Thyroid gland (tissue), 4 donors: ENCODE measurements at places on chromosomes 1 and 21.

- DNase-seq: no peak
Measured at GRCh38 chr1:18419113-18419844, 61.5 kb upstream of the KLHDC7A start.

- no peak for DNase-seq
Measured at GRCh38 chr1:203751051-203751450, 13.9 kb upstream of the LAX1 start.

DNA sequence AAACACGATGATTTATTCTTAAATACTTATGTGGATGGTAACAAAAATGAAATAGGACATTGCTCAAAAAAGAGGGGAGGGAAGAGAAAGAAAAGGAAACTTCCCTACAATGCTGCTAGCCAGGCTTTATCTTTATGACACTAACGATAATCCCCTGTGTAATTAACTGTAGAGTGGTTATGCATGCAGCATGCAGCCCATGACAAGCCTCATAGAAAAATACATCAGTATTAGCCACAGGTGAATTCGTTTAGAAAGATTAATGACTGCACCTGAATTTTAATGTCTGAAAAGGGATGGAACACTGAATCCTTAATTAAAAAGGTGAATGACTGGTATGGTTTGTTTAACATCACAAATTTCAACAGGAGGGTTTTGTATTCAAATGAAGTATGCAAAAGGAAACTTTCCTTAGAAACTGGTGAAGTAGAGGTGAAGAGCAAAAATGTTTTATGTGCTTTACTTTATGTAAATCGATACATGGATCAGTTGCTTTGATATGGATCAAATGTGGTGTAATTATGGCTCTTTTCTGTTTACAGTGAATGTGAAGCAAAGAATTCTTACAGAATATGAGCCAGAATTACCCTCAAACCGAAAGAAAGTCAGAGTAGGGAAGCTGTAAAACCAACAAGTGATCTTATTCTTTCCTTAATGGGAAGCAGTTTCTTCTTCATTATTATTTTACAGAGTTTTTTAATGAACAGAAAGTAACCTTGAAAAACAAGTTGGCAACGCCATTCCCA lies 569.6 kb upstream of the ADGRL2 start:
- no peak for DNase-seq

GRCh38 chr1:156697481-156697880 lies 7.9 kb downstream of the CRABP2 start:
- DNase-seq: peak; percentile 76

DNA sequence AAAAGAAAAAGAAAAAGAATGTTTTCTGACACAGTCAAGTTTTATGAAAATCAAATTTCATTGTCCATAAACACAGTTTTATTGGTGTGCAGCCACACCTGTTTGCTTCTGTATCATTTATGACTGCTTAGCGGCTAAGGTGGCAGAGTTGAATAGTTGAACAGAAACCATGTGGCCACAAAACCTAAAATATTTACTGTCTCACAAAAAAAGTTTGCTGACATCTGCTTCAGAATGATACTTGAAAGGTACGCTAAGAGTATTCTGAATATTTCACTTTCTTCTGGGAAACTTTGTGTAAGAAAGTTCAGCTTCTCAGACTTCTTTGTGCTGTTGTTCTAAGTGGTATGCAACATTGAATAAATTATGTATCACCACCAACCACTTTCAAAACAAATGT lies 6.2 kb downstream of the KCNK1 start:
- no peak for DNase-seq

DNA sequence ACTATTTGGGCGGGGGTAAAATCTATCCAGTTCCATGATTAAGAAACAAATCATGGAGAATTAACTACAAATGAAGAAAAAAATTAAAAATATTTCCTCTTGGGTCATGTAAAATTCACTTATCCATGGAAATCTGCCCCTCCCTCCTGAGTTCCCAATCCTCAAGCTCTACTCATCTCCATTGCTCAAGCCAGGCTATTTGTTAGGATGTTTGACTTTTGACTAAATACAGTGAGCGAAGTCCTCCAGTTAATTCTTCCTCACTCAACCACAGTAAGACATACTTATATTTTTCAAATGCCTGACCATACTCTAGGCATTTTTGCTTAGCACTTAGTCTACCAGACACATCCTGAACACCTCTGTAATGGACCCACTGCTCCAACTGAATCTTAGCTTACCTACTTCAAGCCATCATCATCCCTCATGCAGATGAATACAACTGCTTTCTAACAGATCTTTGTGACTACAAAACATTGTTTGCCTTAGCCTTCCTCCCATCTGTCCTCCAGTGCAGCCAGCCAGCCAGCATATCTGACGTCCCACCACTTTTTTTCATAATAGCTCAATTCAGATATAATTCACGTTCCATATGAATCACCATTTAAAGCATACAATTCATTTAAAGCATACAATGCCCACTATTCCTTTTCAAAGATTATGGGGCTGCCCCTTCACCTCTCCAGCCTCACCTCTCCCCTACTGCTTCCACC lies 154.2 kb downstream of the RERE start:
- no peak for DNase-seq

- no peak for DNase-seq
Measured at GRCh38 chr1:153509036-153509435, 26.8 kb downstream of the S100A6 start.

- peak; percentile 76 for DNase-seq
Measured at GRCh38 chr21:26965907-26966581, 844 bp downstream of the ADAMTS5 start.

GRCh38 chr1:167061073-167061464 lies 29.1 kb downstream of the GPA33 start:
- DNase-seq: no peak

DNA sequence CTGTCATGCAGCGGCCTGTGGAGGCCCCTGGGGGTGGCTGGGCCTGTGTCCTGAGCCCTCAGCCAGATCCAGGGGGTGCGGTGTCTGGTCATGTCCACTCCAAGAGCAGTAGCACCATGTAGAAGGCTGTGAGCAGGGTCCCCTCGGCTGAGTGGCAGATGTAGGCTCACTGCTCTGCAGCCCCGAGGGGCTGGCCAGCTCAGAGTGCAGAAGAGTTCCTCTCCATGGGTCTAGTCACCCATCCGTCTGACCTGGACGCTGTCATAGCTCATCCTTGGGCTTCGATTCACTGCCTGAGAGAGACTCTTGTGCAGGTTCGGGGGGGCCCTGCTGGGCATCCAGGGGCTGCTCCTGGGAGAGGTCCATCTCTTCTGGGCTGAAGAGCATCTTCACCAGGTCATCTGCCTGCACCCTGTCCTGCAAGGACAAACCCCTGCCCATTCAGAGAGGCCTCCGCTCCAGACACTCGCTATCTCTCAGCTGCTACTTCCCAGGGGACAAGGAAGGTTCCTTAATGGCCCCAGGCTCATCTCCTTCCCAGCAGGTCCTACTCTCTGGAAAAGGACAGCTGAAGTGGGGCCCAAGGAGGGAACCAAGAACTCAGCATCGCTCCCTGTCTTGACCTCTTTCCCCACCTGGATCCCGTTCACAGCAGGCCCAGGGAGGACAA lies 6.5 kb upstream of the CLDN19 start:
- DNase-seq: no peak

DNA sequence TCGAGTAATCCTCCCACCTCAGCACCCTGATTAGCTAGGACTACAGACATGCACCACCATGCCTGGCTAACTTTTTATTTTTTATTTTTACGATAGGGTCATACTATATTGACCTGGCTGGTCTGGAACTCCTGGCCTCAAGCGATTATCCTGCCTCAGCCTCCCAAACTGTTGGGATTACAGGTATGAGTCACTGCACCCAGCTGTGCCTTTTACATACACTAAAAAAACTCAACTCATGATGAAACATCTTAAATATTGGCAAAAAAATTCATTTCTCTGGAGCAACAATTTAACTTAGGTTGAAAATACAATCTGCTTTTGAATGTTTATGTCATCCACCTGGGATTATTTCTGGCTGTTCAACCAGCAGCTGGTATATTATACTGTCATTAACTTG lies 598.3 kb upstream of the ZP4 start:
- no peak for DNase-seq

- peak; percentile 51 for DNase-seq
Measured at GRCh38 chr1:42946120-42946898, 12.4 kb downstream of the SLC2A1 start.

DNA sequence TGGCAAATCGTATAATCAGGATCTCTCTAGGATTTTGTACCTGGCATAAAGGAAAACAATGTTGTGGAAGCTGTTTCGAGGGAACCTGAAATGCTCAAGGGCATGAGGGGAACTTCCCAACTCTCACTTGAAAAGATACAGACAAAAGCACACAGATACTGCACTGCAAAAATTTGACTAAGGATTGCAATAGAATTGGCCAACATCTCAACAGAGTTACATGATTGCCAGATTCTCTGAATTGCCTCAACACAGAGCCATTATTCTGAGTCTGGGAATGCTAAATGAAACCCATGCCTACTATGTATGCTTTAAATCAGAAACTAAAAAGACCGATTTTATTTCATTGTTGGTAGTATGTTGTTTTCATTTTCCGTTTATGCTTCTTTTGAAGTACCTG lies 16.0 kb downstream of the KRTAP19-8 start:
- DNase-seq: no peak

DNA sequence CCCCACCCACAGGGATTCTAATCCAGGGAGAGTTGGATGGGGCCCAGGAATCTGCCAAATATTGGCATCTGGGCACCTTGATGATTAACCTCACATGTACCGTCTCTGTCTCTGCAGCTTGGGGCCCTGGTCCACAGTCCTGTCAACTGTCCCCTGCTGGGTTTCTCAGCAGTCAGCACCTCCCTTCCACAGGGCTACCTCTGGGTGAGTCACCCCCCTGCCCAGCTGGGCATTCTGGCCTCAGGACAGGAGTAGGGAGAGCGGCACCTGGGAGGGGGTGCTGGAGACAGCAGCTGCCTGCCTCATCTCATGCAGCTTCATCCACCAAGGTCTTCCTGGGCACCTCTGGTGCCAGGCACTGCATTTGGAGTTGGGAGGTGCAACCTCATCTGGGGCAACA lies 100.6 kb upstream of the ACTL8 start:
- DNase-seq: no peak

- peak; percentile 39 for DNase-seq
Measured at GRCh38 chr1:232627645-232628334, 2.1 kb downstream of the SIPA1L2 start.

- DNase-seq: no peak
Measured at GRCh38 chr1:33319186-33319948, 1.5 kb downstream of the A3GALT2 start.

GRCh38 chr1:3124246-3124645 lies 55.2 kb downstream of the PRDM16 start:
- DNase-seq: no peak
